ENCODE measurements at places on chromosomes 4 and X.

GRCh38 chrX:27883468-27884092, 75.8 kb downstream of the MAGEB10 start:
- no peak for DNase-seq

DNA sequence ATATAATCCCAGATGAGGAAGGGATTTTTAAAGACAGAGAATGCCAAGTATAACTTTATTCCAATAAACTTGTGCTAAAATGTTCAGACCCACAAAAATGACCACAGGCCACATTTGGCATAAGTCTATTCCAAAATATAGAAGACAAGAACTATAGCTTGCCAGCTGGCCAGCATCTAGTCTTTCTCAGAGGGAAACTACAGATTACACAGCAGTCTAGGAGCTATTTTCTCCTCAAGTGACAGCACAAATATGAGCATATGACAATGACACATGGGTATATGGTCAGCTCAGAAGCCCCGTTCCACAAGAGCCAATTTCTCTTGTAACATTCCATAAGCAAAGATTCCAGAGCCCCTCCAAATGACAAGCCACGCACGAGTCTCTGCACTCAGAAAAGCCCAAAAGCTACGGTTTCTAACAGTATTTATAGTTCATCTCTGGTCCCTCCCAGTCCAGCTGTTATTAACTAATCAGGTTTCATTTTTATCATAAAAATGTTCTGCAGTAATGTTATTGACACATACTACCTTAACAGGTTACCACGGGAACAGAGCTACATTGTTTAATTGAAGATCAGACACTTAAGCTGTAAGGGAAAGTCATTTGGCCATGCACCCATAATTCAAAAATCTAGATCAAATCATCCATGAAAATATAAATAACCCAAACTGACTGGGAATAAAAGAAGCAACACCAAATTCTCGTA, 70.3 kb downstream of the RAB28 start:
- DNase-seq: no peak

GRCh38 chrX:45001048-45001447, 128.1 kb downstream of the KDM6A start:
- no peak for DNase-seq

- DNase-seq: no peak
Measured at GRCh38 chr4:3834186-3834662, 68.0 kb downstream of the ADRA2C start.

- no peak for DNase-seq
Measured at GRCh38 chrX:117196481-117196880, 733.7 kb upstream of the CT83 start.

GRCh38 chrX:110311437-110312230, 6.3 kb downstream of the AMMECR1 start:
- DNase-seq: no peak

GRCh38 chr4:2436301-2436700, 17.5 kb downstream of the CFAP99 start:
- DNase-seq: no peak

- no peak for DNase-seq
Measured at GRCh38 chrX:6666624-6667023, 131.7 kb upstream of the VCX3A start.

GRCh38 chr4:153090670-153091385, 113.4 kb upstream of the TRIM2 start:
- no peak for DNase-seq

GRCh38 chr4:95705323-95705722, 134.6 kb upstream of the PDHA2 start:
- DNase-seq: no peak

DNA sequence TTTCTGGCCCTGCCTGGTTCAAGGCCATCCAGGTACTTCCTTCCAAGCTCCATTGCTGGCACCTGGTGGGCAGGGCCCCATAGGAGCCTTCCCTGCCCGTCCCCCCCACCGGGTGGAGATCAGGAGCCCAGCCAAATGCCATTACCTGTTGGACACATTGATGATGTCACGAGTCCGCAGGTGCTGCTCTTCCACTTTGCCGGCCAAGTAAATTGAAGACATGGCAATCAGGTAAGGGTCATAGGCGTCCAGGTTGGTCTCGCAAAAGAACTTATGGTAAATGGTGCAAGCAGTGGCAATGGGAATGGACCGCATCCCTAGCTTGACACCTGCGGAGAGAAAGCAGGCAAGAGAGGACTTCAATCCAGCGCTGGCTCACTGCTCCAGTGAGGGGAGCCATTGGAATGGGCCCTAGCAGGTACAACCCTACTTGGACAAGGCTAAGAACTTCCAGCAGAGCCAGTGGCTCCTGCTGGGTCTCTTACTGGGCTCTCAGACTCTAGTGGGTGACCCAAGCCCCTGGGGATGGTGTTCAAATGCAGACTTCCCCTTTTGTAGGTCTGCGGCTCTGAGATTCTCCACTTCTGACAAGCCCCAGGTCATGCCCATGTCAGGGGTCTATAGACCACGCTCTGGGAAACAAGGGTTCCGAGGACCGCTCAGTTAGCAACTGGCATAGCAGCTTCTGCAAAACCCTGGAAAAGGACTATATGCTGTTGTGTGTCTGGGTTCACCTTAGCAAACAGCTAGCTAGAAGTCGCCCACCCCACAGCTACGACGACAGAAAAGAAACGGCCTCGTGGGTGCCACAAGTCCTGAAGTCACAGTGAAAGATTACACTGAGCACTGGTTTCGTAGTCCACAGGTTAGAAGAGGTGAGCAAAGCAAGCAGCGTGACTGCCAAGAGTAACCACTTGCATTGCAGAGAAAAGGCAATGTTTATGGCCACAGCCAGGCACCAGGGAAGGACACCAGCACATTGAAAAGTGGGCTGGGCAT, 2.8 kb downstream of the CCNQ start:
- no peak for DNase-seq

DNA sequence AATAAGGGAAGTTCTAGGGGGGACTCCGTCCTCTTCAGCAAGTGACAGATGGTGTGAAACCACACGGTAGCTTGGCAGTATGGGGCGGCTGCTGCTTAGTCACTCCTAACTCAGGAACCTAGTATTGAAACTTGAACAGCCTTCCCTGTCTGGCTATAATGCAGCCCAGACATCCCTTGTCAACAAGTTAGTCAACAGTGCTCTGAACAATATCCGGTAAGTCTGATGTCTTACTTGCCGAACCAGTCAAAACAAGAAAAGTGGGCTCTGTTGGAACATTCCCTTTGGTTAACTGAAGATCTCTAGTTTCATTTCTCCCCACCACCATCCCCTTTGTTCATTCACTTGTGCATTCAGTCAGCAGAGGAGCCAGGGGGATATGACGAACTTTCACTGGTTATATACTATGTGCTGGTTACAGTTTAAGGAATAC, 18.7 kb upstream of the CXCL13 start:
- no peak for DNase-seq

GRCh38 chr4:79987401-79987800, 85.6 kb downstream of the ANTXR2 start:
- DNase-seq: no peak

DNA sequence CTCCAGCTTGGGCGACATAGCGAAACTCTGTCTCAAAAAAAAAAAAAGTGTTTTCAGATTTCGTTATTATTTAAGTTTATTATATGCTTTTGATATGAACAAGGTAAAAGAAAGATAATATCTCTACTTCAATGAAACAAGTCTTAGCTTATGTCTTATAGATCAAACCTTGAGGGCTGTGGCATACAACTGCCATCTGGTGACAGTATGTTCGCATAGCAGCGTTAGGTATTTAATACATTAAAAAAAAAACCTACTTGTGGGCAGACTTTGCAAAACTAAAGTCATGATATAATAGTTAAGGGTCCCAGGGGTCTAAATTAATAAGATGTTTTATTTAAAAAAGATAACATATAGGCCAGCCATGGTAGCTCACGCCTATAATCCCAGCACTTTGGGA, 161.2 kb upstream of the AMOT start:
- DNase-seq: no peak

- no peak for DNase-seq
Measured at GRCh38 chr4:144284026-144284425, 143.5 kb upstream of the GYPA start.

DNA sequence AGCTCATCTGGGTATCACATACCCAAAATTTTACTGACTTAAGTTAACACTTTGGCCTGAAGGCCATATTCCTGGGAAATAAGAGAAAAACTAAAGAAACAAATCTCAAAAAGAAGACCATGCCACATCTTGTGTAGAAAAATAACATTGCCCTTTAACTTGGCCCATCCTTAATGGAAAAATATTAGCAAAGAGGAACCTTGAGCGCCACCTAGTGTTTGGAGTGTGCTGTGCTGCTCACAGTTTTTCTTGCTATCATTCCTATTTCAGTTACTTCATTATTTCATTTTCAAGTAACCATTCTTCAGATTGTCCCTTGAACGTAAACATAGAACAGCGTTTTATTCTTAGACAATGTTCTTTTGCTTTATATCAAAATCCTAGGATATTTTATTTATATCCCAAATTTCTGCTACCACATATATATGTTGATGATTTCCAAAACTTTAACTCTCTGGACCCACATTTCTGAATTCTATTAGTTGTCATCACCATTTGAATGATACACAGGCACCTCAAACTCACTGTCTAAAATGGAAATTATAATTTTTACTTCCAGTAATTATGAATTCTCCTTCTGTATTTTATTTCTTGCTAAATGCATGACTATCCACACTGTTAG, 999.0 kb upstream of the ADGRL3 start:
- DNase-seq: peak; percentile 70

DNA sequence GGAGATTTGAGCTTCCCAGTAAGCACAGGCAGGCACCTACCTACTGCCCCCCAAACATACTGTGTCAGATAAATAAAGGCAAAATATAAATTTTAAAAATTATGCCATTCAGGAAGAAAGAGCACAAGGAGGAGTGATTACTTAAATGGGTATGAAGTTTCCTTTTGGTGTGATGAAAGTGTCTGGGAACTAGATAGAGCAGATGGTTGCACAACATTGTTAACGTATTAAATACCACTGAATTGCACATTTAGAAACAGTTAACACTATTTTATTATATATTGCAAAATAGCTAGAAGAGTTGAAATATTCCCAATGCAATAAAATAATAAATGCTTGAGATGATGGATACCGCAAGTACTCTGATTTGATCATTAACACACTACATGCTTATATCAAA, 374.7 kb upstream of the FGF13 start:
- no peak for DNase-seq

GRCh38 chrX:47497271-47497888, 14.4 kb upstream of the ZNF41 start:
- peak; percentile 11 for DNase-seq

- DNase-seq: no peak
Measured at GRCh38 chr4:137739391-137739790, 207.1 kb upstream of the PCDH18 start.

DNA sequence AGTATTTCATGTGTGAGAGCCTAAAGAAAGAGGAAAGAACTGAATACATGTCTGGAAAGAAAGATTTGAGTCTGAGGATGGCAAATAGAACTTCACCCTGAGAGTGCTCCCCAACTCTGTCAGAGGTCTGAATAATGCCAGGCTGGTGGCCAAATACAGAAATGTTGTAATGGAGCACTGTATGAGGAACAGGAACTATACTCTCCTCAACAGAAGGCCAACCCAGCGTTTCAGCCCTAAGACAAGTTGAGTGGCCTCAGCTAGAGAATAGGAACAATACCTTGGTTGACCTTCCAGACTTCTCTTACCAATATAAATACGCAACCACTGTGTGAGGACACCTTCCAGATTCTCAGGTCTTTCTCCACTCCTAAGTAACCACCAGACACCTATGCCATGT, 94.5 kb upstream of the STIM2 start:
- DNase-seq: no peak

GRCh38 chrX:41338436-41338835, 4.5 kb downstream of the DDX3X start:
- no peak for DNase-seq

GRCh38 chr4:162683659-162684370, 482.9 kb downstream of the NAF1 start:
- peak; percentile 44 for DNase-seq

GRCh38 chr4:165440415-165441158, 61.8 kb downstream of the CPE start:
- DNase-seq: peak; percentile 76

DNA sequence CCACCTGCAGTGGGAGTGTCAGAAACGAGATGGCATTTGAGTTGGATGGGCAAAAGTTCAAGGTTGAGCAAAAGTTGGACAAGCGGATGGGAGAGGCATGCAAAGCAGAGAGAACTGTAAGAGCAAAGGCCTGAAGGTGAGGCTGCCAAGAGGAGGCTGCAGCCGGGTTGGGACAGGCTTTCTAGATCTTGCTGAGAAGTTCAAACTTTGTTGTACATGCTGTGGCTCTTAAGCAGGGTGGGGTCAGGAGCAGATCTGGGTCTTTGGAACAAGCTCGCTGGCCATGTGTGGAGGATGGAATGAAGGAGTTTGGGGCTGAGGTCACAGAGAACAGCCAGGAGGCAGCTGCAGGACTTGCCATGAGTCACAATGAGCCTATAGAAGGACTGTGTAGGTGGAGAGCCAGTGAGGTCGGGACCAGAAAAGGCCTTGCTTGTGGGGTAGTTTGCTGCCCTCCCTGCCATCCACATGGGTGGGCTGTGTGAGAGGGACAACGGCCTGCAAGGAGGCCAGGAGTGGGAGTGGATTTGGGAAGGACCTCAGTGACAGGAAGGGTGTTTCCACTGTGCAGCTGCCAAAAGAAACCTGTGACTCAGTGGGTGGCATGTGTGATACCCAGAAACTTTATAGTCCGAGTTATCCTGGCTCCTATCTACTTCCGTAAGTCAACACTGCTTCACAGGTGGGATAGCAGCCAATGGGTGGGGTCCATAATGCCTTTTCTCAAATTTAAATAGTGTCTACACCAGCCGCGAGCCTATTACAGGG, 210.4 kb downstream of the MID1IP1 start:
- no peak for DNase-seq

DNA sequence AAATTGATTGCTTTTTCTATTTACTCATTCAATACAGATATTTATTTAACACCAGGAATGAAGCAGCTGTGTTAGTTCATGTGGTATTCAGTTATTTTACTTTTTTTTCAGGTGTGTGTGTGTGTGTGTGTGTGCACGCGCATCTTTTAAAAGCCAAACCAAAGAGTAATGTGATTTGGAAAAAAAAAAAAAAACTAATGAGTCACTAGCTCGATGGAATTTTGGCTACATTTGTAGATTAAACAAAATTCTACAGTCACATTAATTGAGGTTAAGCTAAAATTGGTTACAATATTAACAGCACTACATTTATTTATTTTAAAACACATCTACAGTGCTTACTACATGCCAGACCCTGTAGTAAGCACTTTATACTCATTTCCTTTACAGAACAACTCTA, 66.8 kb downstream of the HHIP start:
- no peak for DNase-seq

Measured in A172 (cell line).